ENCODE measurements at places on chromosomes 16 and 17.

DNA sequence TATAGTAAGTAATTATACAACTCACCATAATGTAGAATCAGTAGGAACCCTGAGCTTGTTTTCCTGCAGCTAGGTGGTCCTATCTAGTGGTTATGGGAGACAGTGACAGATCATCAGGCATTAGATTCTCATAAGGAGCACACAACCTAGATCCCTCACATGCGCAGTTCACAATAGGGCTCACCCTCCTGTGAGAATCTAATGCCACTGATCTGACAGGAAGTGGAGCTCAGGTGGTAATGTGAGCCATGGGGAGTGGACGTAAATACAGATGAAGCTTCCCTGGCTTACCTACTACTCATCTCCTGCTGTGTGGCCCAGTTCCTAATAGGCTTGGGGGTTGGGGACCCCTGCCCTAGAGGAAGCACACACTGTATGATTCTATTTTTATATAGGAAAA lies 21.8 kb upstream of the ZNF469 start:
- no peak for DNase-seq

- DNase-seq, result no peak
These were observed 30.7 kb downstream of the CCR7 start for GRCh38 chr17:40534371-40535189.

DNA sequence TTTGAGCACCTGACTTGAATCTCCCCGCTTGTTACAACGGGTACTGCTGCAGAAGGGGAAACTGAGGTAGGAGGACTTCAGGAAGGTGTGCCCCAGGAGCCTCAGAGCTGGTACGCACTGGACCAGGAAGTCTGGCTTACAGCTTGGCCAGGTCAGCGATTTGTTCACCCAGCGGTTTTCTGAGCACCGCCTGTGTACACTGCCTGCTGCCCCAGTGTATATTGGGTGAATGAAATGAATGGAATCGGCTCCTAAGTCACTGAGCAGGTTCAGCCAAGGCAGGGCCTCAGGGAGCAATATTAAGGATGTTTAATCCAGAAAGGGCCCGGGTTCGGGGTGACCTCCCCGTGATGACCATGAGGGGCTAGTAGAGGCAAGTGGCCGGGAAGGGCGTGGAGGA lies 164.0 kb upstream of the CIBAR2 start:
- no peak for DNase-seq

DNA sequence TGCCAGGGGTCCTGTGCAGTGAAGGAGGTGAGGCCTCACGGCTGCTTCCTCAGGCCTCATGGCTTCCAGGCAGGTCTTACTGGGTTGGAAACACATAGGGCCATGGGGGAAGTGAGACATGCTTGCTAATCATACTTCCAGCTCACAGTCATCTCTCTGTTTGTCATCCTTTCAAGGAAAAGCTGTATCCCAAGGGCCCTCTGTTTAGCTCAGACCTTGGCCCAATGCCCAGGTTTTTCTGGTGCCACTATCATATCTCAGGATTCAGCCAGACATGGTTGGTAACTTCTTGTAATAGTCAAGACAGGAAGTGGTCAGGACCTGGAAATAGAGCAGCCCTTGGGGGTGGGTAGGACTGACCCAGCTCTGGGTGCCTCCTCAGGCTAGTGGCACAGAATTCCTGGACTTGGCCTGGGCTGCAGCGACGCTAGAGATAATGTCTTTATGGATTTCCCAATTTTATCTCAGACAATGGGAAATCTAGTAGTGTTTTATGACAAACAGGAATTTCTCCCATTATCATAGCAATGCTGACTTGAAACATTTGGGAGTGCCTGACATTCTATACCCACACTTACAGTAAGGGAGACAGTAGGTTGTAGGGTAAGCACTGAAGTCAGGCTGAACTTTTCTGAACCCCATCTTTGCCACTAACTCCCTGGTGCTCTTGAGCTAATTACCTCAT lies 13.5 kb upstream of the ITGB3 start:
- peak; percentile 32 for DNase-seq

- no peak for DNase-seq
These were observed 4.8 kb downstream of the DPEP3 start for GRCh38 chr16:67975321-67976105.

Data from COR-L47 (cell line).